ENCODE measurements at places on chromosomes 12 and 14.

GRCh38 chr14:103732868-103733620, 17.4 kb downstream of the ZFYVE21 start:
- DNase-seq: no peak

DNA sequence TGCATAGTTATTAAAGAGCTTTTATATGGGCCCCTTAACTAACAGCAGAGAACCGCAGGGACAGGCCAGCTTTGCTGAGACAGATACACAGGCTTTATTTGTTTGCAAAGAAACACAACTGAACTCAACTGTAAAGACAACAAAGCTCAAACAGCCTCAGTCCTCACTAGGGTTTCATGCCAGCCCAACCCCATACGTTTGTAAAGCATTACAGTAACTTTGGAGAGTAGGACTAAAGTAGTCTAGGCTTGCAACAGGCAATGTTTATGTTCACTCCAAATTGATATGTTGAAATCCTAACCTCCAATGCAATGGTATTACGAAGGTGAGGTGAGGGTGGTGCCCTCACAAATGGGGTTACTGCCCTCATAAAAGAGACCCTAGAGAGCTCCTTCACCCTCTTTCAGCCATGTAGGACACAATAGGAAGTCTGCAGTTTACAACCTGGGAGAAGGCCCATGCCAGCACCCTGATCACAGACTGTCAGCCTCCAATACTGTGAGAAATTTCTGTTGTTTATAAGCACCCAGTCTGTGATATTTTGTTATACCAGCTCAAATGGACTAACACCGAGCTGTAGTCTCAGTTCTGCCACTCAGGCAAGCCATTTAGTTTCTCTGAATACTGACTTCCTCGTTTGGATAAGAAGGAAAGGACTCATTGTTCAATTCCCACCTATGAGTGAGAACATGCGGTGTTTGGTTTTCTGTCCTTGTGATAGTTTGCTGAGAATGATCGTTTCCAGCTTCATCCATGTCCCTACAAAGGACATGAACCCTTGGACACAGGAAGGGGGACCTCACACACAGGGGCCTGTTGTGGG, 35.2 kb downstream of the PPM1H start:
- DNase-seq: no peak

- DNase-seq: no peak
Measured at GRCh38 chr12:58774731-58775130, 145.6 kb downstream of the LRIG3 start.

DNA sequence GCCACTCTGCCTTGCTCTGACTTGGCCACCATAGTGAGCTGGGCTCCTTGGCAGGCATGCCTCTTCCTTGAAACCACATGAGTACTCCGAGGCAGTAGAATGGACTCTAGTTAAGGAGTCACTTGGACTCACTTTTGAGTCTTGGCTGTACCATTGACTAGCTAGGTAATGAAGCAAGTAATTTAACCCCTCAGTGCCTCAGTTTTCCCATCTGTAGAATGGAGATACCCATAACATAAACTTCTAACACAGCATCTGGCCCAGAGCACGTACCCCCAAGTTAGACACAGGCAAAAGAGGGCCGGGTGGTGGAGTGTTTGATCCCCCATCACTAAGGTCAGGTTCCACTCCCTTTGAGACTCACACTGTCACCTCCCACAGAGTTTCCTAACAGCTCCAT, 8.3 kb downstream of the KRT77 start:
- no peak for DNase-seq

- no peak for DNase-seq
Measured at GRCh38 chr12:52349196-52349595, 18.1 kb downstream of the KRT85 start.

DNA sequence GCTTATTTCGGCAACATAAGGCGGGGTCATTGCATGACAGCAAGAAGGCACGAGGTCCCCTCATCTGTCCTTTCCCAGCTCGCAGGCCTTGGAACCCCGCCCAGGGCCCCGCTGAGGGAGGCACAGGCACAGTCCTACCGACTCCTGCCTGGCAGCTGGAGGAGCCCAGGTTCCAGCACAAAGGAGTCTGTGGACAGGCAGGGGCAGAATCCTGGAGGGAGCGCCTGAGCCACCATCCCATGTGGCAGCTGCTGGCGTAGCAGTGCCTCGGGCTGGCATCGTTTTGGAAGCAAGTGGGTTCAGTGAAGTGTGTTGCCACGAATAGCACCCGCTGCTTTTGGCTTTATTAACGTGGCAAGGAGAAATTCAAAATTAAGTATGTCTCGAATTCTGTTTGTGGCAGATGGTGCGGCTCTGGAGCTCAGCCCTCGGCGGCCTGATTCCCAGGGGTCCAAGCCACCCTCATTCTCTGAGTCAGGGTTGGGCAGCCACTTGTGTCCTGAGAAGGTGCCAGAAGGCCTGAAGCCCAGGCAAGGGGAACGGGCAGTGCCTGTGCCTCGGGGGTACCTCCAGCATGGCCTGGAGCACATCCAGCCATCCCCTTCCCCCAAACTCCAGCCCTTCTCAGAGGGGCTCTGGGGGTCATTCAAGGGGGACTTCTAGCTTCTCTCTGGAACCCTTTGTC, 35.9 kb downstream of the SLC8B1 start:
- DNase-seq: no peak

DNA sequence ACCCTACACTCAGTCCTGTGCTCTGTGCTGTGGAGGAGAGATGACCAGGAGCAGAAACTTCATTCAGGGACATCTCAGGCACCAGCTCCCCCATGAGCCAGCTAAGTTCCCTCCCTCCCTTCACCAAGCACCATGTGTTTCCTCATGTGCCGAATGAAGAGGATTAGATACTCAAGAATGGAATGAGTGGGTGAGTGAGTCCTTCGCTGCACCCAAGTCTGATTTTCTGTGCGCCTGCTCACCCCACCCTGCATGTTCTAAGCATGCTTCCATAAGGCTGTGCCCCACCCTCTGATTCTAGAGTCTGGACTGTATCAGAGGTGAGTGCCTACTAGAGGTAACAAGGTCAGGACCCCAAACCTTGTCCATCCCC, 12.1 kb downstream of the SERPINA5 start:
- DNase-seq: no peak

- no peak for DNase-seq
Measured at GRCh38 chr14:34003082-34003668, 52.3 kb upstream of the EGLN3 start.

- no peak for DNase-seq
Measured at GRCh38 chr12:110737532-110737931, 5.2 kb downstream of the PPP1CC start.

- no peak for DNase-seq
Measured at GRCh38 chr12:61610143-61610542, 650.1 kb upstream of the USP15 start.

- DNase-seq: no peak
Measured at GRCh38 chr12:85617307-85618091, 218.7 kb downstream of the RASSF9 start.

GRCh38 chr12:50261654-50262053, 21.7 kb downstream of the LIMA1 start:
- DNase-seq: no peak

DNA sequence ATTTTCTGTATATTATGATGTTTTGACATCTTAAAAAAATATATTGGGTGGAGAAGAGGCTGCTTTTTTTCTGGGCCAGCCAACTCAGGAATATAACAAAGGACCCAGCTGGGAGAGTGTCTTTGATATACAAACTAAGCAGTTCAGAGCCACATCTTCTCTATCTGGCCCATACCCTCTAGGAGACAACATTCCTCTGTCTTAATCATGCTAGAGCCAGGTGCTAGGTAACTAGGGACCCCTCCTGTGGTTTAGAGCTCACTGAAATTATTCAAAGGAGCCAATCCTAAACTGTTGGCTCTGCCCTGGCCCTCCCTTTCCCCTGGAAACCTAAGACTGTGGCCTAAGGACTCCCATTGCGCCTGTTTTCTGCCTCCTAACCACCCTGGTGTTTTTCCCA, 193.1 kb upstream of the DIO2 start:
- no peak for DNase-seq

DNA sequence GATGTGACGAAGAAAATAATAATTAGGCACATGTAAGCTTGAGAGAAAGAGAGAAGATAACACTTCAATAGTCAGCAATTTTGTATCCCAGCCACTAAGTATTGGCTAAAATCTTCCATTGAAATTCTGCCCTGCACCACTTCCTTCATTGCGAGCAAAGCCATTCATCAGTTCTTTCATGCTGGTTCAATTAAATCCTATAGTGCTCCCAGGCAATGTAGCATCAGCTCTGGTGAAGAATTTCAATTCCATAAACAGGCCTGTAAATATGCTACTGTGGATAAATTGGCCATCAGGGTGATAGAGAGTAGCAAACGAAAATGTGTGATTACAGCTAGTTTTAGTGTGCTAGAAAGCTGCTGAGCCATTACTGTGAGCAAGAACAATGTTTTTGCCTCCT, 24.7 kb downstream of the RPL10L start:
- no peak for DNase-seq
